ENCODE measurements at places on chromosomes 13 and 19. TPM values are rescaled to one million over a fixed set of nuclear protein-coding genes. Genes with fewer than 3 reads are reported as not detected.

LHB gene
- total RNA-seq, result not detected

NCAN gene
- 0.77 TPM for total RNA-seq

CDC34 gene
- 128 TPM for total RNA-seq

PLIN5 gene
- total RNA-seq, result 3.4 TPM

GATAD2A gene
- 115 TPM for total RNA-seq

STARD13 gene
- 3.0 TPM for total RNA-seq

GRCh38 chr19:1020868-1021425, at the start of gene TMEM259:
Gene TMEM259 (minus strand): TSS chr19:1021123. CDS start chr19:1020996, 127 bp downstream.
- no peaks in the 10 kb centered on the region for H3K27me3 ChIP-seq
- H3K27ac ChIP-seq, result peak within 1 kb of the TSS; percentile 99
- DNase-seq, result peak; percentile 97

GRCh38 chr13:71828117-71828516, 38.9 kb downstream of the DACH1 start:
- peaks cover 8% of the 10 kb centered on the region for H3K4me1 ChIP-seq
- H3K27me3 ChIP-seq, result no peaks in the 10 kb centered on the region
- no peak for DNase-seq
- H3K36me3 ChIP-seq, result no peaks in the 10 kb centered on the region
- H3K27ac ChIP-seq, result no peak overlapping the region

GRCh38 chr13:48151363-48152161, 56.7 kb upstream of the MED4 start:
- H3K27ac ChIP-seq, result no peak overlapping the region
- no peak for DNase-seq
- H3K4me3 ChIP-seq, result no peak overlapping the region
- H3K4me1 ChIP-seq, result no peaks in the 10 kb centered on the region
- no peaks in the 10 kb centered on the region for H3K27me3 ChIP-seq
- no peaks in the 10 kb centered on the region for H3K36me3 ChIP-seq

DNA sequence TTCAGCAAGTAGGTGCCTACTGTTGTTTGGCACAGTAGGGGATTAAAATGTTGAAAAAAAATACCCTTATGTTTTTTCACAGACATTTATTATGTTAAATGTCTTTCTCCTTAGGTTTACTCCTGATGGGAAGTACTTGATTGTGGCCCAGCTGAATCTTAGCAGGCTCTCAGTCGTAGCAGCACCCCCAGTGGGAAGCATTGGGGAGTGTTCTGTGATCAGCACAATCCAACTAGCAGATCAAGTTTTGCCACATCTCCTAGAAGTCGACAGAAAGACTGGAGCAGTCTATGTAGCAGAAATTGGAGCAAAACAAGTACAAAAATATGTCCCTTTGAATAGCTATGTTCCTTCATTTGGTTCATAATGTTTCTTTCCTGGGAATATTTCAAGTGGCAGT, 9.3 kb downstream of the NHLRC3 start:
- H3K27ac ChIP-seq, result no peak overlapping the region
- H3K27me3 ChIP-seq, result no peaks in the 10 kb centered on the region
- H3K36me3 ChIP-seq, result peaks cover 9% of the 10 kb centered on the region
- peak; percentile 80 for DNase-seq

DNA sequence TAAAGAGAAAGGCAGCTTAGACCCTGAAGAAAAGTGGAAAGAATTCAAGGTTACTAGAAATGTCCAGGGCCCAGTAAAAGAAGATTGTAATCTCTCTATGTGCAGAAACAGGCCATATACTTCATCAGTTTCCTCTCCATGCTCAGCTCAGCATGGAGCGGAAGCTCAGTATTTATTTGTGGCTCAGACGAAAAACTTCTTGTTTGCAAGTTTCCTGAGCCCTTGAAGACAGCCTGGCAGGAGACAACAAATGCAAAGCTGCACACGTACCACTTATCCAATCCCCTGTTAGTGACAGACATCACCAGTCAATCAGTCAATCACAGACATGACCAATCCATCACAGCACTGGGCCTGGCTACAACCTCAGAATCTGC, 8.1 kb upstream of the KLF2 start:
- H3K27me3 ChIP-seq, result no peaks in the 10 kb centered on the region
- H3K36me3 ChIP-seq, result no peaks in the 10 kb centered on the region
- no peak overlapping the region for H3K4me3 ChIP-seq
- H3K27ac ChIP-seq, result no peak overlapping the region

DNA sequence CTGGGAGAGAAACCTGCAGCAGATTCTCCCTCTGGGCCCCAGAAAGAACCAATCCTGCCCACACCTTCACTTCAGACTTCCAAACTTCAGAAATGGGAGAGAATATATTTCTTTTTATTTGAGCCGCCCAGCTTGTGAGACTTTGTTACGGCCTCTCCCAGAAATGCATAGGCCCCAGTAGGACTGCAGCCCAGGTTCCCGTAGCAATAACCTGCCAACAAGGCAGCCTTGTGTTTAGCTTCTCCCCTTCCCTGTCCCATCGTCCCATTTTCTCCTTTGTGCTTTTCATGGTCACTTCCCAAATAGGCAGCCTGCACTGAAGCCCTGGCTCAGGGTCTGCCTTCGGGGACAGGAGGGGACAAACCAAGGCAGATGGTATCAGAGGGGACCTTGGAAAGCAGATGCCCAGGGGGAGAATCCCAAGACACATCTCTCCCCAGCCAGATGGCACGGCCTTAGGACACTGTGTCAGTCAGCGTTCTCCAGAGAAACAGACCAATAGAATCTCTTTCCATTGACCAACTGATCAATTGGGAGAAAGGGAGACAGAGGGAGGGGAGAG, 3.7 kb upstream of the ARHGEF7 start:
- H3K4me1 ChIP-seq, result no peaks in the 10 kb centered on the region
- H3K4me3 ChIP-seq, result no peak overlapping the region
- DNase-seq, result no peak
- H3K27ac ChIP-seq, result no peak overlapping the region

GRCh38 chr13:29573190-29573589, 22.3 kb downstream of the SLC7A1 start:
- no peaks in the 10 kb centered on the region for H3K36me3 ChIP-seq
- DNase-seq, result peak; percentile 39
- peaks cover 2% of the 10 kb centered on the region for H3K4me1 ChIP-seq
- no peak overlapping the region for H3K4me3 ChIP-seq

DNA sequence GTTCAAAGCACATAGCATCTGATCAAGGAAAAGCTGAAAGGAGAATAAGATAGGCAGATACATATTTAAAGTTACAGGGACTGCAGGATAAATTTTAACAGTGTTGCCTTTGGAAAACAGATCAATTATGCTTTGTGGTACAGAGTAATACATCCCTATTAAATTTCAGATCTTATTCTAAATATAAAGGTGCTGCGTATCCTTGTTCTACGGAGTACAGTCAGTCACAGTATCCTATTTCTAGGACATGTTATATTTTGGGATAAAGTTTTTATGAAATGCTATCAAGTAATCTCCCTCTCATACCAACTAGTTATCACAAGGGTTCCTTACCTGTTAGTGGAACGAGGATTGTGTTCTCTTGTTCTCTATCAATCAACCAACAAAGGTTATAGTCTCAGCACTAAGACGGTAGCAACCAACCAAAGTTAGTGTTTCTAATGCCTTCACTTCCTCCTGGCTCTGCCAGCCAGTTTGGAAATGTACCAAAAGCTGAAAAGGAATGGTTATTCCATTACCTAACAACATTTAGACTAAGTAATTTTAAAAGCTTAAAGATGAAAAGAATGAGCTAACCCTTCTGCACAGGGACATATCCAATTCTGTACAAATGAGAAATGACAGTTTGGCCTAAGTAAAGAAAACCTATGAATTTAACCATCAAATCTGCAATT, 35.2 kb downstream of the TSC22D1 start:
- H3K27ac ChIP-seq, result no peak overlapping the region
- peaks cover 21% of the 10 kb centered on the region for H3K36me3 ChIP-seq
- no peak overlapping the region for H3K4me3 ChIP-seq

GRCh38 chr13:113886561-113887112, 22.8 kb upstream of the GAS6 start:
- no peaks in the 10 kb centered on the region for H3K36me3 ChIP-seq
- no peaks in the 10 kb centered on the region for H3K27me3 ChIP-seq
- no peak for DNase-seq
- H3K4me3 ChIP-seq, result no peak overlapping the region

GRCh38 chr19:45094137-45094536, 1.2 kb downstream of the PPP1R37 start:
- peaks cover 5% of the 10 kb centered on the region for H3K27me3 ChIP-seq
- H3K4me3 ChIP-seq, result peak overlapping the region; percentile 97
- peaks cover 12% of the 10 kb centered on the region for H3K4me1 ChIP-seq
- peak; percentile 36 for DNase-seq
- H3K36me3 ChIP-seq, result peaks cover 43% of the 10 kb centered on the region

GRCh38 chr13:73631411-73631810, 502.8 kb downstream of the KLF12 start:
- H3K27ac ChIP-seq, result no peak overlapping the region
- DNase-seq, result no peak
- H3K27me3 ChIP-seq, result no peaks in the 10 kb centered on the region
- no peaks in the 10 kb centered on the region for H3K36me3 ChIP-seq
- no peaks in the 10 kb centered on the region for H3K4me1 ChIP-seq

DNA sequence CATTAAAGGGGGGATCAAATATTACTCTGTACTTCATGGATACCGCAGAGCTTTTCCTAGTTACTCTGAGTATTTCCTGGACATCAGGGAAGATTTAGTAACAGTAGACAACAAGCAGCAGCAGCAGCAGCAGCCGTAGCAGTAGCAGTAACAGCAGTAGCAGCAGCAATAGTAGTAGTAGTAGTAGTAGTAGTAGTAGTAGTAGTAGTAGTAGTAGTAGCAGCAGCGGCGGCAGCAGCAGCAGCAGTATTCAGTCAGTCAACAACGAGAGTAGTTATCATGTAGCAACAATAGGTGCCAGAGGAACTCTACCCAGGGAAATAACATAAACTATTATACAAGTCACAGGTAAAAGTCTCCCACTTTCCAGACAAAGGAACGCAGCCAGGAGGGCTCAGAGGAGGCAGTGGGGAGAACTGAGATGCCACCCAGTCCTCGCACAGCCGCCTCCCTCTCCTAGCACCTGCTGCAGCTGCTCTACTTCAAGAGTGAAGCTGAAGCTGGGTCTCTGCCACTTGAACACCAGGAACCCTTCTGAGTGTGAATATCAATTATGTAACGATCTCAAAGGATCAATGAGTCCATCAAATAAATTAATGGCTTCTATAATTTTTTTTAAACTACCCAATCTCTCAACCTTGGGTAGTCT, 1.3 kb upstream of the DOCK9 start:
- H3K36me3 ChIP-seq, result no peaks in the 10 kb centered on the region
- H3K4me3 ChIP-seq, result no peak overlapping the region

GRCh38 chr13:33233547-33233946, 52.0 kb downstream of the STARD13 start:
- no peaks in the 10 kb centered on the region for H3K36me3 ChIP-seq
- H3K27ac ChIP-seq, result no peak overlapping the region
- no peaks in the 10 kb centered on the region for H3K27me3 ChIP-seq

GRCh38 chr13:77339408-77339807, 12.5 kb upstream of the MYCBP2 start:
- H3K4me1 ChIP-seq, result no peaks in the 10 kb centered on the region
- H3K27me3 ChIP-seq, result peaks cover 88% of the 10 kb centered on the region
- no peak overlapping the region for H3K4me3 ChIP-seq
- H3K36me3 ChIP-seq, result no peaks in the 10 kb centered on the region
- H3K27ac ChIP-seq, result no peak overlapping the region
- DNase-seq, result no peak

GRCh38 chr19:31908080-31908479, 437.3 kb upstream of the ZNF507 start:
- no peaks in the 10 kb centered on the region for H3K36me3 ChIP-seq
- no peaks in the 10 kb centered on the region for H3K27me3 ChIP-seq
- no peak for DNase-seq
- no peak overlapping the region for H3K27ac ChIP-seq
- H3K4me3 ChIP-seq, result no peak overlapping the region

DNA sequence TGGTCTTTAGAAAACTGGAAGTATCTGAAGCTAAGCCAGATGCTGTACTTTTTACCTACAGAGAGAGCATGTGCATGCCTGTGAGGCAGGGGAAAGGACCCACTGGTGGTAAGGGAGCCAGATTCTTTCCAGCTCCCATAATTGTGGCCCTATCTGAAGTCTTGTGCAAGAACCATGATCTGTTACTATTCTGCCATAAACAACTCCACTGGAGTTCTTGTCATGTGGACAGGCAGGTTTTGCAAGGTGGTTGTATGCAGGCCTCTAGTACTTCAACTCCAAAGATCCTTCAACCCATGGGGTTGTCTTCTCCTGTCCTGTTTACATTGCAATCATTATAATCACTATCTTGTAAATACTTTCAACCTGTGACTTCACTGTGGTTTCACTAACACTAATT, 14.1 kb downstream of the PROSER1 start:
- no peak overlapping the region for H3K4me3 ChIP-seq
- no peak overlapping the region for H3K27ac ChIP-seq
- H3K4me1 ChIP-seq, result peaks cover 5% of the 10 kb centered on the region
- no peaks in the 10 kb centered on the region for H3K27me3 ChIP-seq
- DNase-seq, result peak; percentile 48

DNA sequence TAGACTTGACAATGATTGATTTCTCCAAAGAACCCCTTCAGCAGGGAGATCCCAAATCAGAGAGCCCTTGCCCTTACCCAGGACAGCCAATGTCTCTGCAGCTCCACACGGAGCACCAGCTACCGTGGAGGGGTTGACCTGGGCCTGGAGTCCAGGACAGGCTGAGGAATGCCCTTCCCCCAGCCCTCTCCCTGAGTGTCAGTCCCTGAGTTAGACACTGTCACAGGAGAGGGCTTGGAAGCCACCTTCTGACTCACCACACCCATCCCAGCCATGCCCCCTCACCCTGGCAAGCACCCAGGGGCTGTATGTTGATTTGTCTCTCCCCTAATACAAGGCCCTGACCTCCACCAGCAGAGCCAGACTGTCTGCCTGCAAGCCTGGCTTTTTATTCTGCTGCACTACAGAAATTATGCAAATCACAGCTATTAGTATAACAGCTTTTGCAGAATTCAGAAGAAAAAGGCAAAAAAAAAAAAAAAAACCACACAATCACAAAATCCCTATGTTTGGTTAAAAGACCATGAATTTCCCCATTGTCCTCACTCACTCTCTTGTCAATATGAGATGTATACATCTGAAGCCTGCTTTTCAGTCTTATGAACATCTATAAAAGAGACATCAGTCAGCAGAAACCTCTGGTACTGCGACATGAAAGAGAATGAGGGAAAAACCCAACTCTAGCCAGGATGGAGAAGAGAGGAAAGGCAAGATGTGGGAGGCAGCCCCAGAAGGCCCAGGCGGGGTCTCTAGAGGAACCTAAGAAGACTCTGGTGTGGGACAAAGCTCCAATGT, 240.7 kb downstream of the UQCRFS1 start:
- no peak overlapping the region for H3K4me3 ChIP-seq
- H3K27ac ChIP-seq, result no peak overlapping the region
- peak; percentile 33 for DNase-seq
- no peaks in the 10 kb centered on the region for H3K27me3 ChIP-seq
- no peaks in the 10 kb centered on the region for H3K4me1 ChIP-seq
- no peaks in the 10 kb centered on the region for H3K36me3 ChIP-seq

GRCh38 chr19:40365613-40366401, 17.3 kb downstream of the PLD3 start:
- DNase-seq, result peak; percentile 98
- H3K4me3 ChIP-seq, result peak overlapping the region; percentile 86
- no peaks in the 10 kb centered on the region for H3K4me1 ChIP-seq
